Heart left ventricle (tissue), 16 donors: ENCODE measurements at places on chromosomes 7 and 10. TPM values are rescaled to one million over a fixed set of nuclear protein-coding genes. Genes with fewer than 3 reads are reported as not detected.

OR13A1 gene
- polyA plus RNA-seq: not detected

KCNH2 gene
- polyA plus RNA-seq: 59.8 TPM

CCL26 gene
- polyA plus RNA-seq: 0.53 TPM

FAM171A1 gene
- polyA plus RNA-seq: 9.8 TPM

SFXN4 gene
- polyA plus RNA-seq: 60.6 TPM
